ENCODE measurements at places on chromosomes 12 and 14.

DNA sequence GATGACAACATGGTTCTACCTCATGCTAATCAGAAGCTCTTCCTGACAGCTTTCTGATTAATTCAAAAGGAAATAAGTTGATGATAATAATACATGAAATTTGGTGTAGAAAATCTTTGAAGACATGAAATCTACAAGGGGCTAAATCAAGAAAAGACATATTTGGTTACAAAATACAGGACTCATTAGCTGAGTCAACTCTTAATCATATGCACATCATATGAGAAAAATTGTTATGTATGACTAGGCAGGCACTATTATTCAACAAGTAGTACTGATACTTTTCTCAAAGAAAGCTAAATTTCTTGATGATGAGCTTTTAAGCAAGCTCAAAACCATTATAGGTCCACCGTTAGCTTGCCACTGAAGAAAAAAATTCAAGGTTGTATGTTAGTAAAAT lies 7.1 kb downstream of the ABCC9 start:
- DNase-seq: no peak

- DNase-seq: no peak
These were observed 5.1 kb downstream of the PIANP start for GRCh38 chr12:6695313-6696045.

DNA sequence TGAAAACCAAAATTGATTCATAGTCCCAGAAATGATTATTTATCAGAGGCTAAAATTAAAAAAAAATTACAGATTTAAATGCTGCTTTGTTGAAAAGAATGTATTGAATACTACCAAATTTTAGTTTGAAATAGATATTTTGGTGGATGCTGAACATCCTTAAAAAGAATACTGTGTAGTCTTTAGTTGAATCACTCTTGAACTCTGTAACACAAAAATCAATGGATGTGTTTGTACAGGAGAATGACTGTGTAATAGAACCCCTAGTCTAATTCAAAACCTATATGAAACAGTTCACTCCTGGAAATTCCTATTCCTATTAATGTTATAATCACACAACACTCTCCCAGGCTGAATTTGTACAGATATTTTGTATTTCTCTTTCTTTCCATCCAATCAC lies 1.5 kb upstream of the TSPAN8 start:
- no peak for DNase-seq

GRCh38 chr12:120131116-120131515 lies 14.6 kb upstream of the RAB35 start:
- DNase-seq: no peak

GRCh38 chr14:49052521-49052920 lies 533.7 kb downstream of the RPS29 start:
- DNase-seq: no peak

All from mucosa of descending colon (tissue), 3 donors.